ENCODE measurements at places on chromosomes 1 and 21.
A peak's percentile ranks its signal among the peaks of the same experiment; 100 is the strongest.

- no peak for DNase-seq
Measured at GRCh38 chr1:55320891-55321290, 105.7 kb upstream of the USP24 start.

- no peak for DNase-seq
Measured at GRCh38 chr21:39561140-39561539, 51.6 kb upstream of the B3GALT5 start.

DNA sequence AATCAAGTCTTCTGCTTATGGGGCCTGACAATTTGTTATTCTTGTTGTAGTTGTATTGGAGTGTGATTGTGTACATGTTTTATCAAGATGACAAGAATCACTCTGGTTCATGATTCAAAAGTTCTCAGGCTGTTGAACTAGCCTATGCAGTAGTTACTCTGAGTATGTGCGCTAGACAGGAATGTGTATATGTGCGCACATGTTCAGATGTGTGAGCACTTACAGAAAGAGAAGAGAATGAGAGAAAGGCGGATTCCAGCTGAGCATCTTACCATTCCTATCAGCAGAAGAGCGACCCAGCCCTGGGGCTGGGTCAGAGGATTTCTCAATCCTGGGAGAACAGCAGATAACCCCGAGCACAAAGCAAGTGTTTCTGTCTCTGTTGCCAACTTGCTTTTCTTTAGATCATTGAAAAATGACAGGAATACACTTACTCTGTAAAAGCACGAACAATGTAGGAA is 110.8 kb upstream of the HOOK1 start:
- no peak for DNase-seq

DNA sequence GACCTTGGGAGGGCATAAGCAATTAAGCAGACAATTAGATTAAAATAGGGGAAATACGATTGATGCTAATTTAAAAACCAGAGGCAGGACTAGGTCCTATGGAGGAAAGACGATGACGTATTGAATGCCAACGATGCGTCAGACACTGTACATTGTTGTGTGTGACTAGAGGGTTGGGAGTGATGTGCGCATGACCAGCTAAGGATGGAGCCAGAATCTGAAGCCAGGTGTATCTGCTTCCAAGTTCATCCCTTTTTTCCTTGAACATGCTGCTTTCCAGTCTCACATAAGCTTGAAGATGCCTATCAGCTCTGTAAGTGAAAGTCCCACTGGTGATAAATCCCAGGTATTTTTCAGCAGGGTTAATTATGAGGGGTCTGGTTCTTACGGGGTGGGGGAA is 576.2 kb downstream of the MATN1 start:
- no peak for DNase-seq

GRCh38 chr1:40944326-40944725 is 35.2 kb upstream of the CTPS1 start:
- peak; percentile 79 for DNase-seq

DNA sequence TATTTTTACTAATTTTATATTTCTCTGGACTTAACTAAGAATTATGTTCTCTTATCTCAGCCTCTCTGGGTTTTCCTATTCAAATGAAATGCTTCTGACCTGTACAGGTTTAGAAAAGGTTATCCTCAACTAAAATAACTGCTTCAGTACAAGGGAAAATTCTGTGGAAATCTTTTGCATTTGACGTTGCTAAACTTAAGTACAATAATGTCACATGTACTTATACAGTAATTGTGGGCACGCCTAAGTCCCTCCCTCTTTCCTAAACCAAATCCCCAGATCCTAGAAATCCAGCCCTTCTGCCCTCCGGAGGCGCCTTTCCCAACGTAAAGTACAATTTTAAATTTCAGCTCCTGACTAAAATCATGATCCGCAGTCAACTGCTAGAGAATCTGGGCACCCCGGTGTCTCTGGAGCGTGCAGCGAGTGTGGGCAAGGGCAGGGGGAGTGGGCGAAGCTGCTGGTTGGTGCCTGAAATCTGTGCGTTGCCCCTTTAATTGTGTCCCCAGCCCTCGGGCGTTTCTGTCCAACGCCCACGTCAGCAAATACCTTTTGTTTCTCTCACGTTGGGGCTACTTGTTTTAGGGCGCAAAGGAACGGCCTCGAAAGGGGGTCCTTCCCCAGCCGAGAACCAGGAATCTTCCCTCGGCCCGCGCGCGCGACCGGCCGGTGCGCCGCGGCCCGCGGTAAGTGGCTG is at the start of gene ZBTB8A:
Gene ZBTB8A, plus strand, starts transcription at position 541 of the 697 bp plus-strand sequence. CDS start 53,505 bp downstream, outside the sequence.
- DNase-seq: peak; percentile 39

DNA sequence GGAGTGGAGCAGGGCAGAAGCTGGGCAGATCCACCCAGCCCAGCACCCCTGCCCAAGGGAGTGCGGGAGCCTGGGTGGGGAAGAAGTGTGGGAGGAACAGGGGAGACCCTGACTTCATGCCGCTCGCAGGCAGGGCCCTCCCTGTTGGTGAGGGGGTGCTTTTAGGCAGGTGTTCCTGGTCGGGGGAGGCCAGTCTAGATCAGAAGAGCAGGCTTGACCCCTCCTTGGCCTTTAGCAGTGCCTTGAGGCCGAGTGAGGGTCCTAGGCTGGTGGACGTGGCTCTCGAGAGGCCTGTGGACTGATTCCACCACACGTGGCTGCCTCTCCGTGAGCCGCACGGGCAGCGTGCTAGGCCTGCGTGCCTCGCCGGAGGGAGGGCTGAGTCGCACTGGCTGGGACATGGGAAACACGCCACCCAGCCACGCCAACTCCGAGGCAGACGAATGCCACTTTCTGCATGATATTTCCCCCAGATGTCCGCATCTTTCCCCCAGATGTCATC is 19.4 kb upstream of the COL18A1 start:
- DNase-seq: no peak

- DNase-seq: no peak
Measured at GRCh38 chr21:39084979-39085729, 98.1 kb downstream of the PSMG1 start.

- no peak for DNase-seq
Measured at GRCh38 chr1:102852613-102853012, 255.7 kb downstream of the COL11A1 start.

DNA sequence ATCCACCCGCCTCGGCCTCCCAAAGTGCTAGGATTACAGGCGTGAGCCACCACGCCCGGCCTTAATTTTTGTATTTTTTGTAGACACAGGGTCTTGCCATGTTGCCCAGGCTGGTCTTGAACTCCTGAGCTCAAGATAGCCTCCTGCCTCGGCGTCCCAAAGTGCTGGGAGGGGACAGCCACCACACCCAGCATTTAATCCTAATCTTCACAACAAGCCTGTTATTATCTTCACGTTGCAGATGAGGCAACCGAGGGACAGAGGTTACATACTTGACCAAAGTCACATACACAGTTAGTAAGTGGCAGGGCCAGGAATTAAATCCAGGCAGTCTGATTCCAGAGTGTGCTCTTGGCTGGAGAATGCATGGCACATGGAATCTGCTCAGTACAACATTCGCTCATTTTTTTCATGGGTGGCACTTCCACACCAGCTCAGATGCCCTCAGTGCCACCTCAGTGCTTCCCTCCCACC is 4.8 kb upstream of the GPR37L1 start:
- no peak for DNase-seq

- no peak for DNase-seq
Measured at GRCh38 chr1:6967431-6968111, 182.3 kb downstream of the CAMTA1 start.

DNA sequence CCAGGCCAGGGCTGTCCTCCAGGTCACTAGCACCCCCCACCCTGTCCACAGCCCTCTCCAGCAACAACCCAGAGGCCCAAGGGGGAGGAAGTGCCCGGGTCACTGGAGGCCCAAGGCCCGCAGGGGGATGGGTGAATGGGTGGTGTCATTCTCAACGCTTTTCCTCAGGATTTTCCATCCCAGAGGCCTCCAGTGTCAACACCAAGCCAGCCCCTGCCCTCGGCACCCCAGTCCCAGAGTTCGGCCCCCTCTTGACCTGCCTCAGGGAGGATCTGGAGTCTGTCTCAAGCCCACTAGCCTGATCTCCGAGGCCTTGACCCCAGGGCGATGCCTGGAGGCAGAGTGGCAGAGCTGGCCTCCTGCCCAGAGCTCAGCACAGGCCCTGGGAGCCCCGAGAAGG is 5.1 kb downstream of the TMEM82 start:
- no peak for DNase-seq

GRCh38 chr1:57518496-57518895 is 94.6 kb upstream of the DAB1 start:
- DNase-seq: no peak

DNA sequence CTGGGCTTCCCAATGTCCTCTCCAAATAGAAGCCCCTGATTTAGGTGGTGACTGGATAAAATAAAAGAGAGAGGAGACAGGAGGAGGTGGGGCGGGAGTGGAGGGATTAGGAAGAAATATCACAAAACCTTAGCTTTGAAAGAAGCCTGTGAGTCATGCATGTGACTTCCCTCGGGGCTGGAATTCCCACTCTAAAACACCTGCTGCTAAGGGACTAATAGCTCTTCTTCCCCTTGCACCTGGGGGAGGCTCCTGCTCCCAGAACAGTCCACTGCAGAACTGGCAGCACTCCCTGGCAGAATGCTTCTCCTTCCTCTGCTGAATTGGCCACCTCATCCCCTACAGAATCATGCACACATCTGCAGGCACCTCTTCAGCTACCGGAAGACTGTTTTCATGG is 207.2 kb downstream of the ATG4C start:
- DNase-seq: no peak

GRCh38 chr1:245409341-245410195 is 254.8 kb downstream of the KIF26B start:
- DNase-seq: no peak

DNA sequence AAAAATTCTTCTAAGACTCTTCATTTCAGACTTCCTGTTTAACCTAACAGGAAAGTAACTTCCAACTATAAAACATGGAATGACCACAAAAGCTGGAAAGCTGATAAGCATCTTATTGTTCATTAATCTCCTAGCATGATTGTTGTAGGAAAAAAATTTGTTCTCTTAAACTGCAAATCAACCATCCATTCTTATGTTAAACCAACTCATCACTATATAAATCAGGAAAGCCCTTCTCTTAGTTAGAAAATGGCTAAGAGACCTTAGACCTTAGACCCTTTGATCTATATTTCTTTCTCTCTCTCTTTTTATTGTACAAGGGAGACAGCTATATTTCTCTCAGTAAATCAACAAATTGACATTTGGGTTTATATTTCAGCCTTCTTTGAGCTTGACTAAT is 101.4 kb downstream of the UBE2U start:
- no peak for DNase-seq

DNA sequence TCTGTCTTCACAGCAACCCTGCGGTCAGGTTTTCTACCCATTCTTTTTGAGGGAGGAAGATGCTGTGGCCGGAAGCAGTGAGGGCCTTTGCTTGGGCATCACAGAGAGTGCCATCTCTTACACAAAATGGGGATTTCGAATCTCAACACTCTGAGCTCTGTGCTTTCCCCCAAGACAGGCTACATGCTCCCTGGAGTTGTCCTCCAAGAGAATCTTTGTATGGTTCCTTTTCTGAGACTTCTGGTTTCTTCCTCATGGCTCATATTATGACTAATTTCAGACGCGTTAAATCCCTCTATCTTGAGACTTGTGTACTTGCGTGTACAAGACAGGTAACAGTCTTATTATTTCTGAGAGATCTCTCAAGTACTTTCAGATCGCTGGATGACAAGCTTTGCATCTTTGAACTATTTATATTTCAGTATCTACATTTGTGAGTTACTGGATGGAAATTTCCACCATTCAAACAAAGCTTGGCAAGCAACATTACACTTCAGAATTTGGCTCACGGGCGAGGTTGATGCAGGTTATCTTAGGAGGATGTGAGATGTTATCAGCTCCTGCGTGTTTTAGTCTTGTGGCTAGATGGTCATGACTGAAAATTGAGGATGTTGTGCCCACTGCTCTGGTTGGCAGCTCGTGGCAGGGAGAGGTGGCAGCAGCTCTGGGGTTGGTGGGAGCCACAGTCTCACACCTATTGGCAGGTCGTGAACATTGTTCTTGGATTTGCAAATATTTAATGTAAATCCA is 19.4 kb downstream of the ABCG1 start:
- DNase-seq: no peak

- DNase-seq: no peak
Measured at GRCh38 chr1:20405893-20406604, 80.0 kb downstream of the CAMK2N1 start.

- DNase-seq: no peak
Measured at GRCh38 chr1:37673920-37674319, 18.4 kb upstream of the CDCA8 start.

DNA sequence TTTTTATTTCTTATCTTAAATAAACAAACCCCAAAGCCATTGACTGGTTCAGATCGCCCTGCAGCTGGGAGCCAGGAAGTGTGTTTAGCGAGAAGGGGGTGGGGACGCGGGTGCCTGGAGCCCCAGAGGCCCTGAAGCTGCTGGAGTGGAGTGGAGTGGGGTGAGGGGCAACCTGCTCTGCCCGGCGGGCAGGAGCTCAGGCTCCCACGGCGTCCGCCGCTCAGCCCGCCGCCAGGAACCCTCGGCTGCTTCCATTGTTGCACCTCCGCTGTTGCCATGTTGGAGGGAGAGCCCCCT is 673 bp downstream of the PIK3C2B start:
- peak; percentile 60 for DNase-seq

DNA sequence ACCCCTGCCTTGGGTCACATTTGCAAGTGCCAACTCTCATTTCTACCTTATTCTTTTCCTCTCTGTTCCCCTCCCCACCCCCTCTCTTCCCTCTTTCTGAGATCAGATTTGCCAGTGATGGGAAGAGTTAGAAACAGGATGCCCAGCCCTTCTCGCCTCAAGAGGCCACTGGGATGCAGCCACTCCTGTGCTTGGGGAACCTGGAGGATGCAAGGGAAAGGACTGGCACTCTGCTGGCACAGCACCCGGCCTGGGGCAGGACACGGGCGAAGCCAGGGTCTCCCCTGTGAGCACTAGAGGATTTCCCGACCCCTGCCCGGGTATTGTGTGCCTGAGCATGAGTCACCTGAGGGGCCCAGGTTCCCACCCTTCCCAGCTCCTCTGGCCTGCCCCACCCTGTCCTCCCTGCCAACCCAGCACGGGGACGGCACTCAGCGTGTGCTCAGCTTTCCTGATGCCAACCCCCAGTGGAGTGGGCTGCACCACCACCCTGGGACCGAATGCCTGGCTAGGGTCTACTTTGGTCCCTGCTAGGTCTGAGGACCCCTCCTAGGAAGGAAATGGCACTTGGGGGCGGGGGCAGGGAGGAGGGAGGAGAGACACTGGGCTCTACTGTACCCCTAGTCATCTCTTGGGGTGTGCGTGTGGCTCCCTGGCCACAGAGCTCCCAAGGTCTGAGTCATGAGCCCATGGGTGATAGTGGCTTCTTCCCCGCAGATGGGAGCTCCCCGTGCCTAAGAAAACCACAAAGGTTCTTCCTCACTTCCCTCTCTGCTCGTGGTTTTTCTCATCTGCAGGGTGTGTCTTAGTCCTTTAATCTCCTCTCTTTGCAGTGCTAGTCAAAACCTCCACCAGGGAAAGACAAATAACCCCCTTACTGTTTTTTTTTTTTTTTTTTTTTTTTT is 12.4 kb downstream of the LMNA start:
- peak; percentile 93 for DNase-seq

DNA sequence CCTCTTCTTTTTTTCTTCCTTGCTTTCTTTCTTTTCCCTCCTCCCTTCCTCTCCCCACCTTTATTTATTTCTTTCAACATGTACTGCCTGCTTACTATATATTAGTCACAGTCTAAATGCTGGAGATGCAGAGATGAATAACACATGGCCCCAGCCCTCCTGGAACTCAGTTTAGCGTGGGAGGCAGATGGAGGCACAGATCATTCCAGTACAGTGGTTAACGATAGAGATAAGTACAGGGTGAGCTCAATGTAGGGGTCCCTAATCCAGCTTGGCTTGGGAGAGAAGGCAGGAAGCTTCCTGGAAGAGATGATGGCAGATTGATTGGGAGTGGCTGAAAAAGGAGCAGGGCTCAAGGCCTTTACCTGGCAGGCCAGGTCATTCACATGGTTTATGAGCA is 55.6 kb upstream of the PPP2R5A start:
- DNase-seq: no peak

- DNase-seq: peak; percentile 71
Measured at GRCh38 chr1:42439940-42440339, 15.9 kb downstream of the ZMYND12 start.
